ENCODE measurements at places on chromosomes 13 and 19.

- no peak for DNase-seq
These were observed 23.1 kb downstream of the LYL1 start for GRCh38 chr19:13079542-13079986.

DNA sequence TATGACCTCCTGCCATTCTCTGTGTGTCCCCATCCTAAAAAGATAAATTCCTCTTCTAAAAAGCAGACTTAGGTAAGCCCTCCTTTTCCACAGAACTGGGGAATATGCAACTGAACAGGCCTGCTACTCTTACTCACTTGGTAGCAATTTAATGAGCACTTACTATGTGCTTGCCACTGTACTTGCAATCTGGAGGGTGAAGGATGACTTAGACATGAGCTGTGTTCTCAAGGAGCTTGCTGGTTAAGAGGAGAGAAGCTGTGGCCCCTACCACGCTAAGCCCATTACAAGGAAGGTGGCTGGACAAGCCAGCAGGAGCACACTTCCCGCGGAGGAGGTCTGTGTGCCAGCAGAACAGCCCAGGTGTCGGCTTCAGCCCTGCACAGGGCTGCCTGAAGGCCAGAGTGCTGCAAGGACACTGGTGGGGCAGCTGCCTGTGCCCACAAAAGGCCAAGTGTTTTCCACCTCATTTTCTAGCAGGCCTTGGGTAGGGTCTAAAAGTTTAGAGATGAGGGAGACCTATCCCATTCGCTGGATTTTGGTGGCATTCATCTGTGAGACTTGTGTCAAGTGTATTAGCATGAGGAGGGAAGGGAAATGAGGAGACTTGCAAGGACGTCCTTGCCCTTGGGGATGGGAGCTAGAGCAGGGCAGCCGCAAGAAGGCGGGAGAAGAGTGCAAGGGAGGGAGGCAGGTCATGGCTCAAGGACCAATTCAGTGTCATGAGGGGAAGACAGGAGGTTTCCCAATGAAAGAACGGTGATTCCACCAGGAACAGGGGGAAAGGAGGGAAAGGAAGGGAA lies 52.0 kb downstream of the COL4A1 start:
- no peak for DNase-seq

GRCh38 chr13:32821149-32821688 lies 195.0 kb upstream of the KL start:
- DNase-seq = no peak

- DNase-seq = no peak
These were observed 985 bp upstream of the ZNF266 start for GRCh38 chr19:9436358-9436757.

- no peak for DNase-seq
These were observed 220.9 kb downstream of the POU4F1 start for GRCh38 chr13:78382491-78382890.

GRCh38 chr13:98792321-98792720 lies 39.8 kb upstream of the SLC15A1 start:
- no peak for DNase-seq

GRCh38 chr13:112704308-112705145 lies 14.7 kb downstream of the ATP11A start:
- no peak for DNase-seq

GRCh38 chr19:10005632-10006334 lies 4.5 kb downstream of the COL5A3 start:
- DNase-seq = no peak

DNA sequence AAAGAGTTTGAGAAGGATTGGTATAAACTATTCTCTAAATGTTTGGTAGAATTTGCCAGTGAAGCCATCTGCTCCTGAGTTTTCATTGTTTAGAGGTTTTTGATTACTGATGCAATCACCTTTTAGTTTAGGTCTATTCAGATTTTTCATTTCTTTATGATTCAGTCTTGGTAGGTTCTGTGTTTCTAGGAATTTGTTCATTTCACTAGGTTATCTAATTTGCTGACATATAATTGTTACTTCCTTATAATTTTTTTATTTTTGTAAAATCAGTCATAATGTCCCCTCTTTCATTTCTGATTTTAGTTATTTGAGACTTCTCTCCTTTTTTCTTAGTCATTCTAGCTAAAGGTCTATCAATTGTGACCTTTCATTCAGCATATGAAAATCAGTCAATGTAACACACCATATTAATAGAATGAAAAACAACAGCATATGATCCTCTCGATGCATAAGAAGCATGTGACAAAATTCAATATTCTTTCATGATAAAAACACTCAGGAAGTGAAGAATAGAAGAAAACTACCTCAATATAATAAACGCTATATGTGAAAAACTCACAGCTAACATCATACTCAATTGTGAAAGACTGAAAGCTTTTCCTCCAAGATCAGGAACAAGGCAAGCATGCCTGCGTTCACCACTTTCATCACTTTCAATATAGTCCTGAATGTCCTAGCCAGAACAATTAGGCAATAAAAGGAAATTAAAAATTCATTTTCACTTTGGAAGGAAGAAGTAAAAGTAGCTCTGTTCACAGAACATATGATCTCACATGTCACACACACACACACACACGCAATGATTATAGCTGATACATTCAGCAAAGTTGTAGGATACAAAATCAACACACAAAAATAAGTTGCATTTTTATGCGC lies 149.1 kb downstream of the COG6 start:
- DNase-seq = no peak

DNA sequence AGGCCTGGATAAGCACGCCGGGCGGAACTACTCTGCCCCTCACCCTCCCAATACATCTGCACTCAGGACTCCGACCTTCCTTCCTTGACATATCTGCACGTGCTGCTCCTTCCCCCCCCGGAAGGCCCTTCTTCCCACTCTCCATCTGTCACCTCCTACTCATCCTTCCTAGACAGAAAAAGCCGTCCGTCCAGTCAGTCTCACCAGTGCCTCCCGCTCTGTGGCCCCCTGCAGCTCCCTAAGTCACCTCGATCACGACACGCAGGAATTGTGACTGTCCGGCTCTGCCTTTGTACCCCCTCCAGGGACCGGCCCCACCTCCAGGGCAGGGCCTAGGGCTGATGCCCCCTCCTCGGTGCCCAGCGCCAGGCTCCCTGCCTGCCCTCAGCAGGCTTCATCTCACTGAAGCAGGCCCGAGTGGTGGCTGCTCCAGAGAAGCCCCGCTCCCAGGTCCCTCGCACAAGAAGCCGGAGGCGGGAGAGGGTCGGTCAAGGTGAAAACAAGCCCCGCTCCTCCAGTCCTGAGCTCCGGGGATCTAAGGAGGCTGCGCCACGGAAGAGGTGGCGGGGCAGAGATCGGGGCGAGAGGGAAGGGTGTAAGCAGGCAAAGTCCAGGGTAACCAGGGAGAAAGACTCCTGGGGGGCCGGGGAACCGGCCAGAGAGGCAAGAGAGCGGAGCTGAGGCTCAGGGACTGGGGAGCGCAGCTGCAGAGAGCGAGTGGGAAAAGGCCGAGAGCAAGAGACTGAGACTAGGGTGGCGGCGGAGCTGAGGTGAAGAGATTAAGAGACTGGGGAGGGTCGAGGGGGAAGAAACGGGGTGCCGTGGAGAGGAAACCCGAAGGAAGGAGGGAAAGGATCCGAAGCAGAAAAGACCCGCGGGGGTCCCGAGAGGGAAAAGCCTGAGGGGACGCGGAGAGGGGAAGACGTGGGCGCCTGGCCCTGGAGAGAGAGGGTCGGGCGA lies 1.1 kb downstream of the PPP6R1 start:
- DNase-seq = no peak

DNA sequence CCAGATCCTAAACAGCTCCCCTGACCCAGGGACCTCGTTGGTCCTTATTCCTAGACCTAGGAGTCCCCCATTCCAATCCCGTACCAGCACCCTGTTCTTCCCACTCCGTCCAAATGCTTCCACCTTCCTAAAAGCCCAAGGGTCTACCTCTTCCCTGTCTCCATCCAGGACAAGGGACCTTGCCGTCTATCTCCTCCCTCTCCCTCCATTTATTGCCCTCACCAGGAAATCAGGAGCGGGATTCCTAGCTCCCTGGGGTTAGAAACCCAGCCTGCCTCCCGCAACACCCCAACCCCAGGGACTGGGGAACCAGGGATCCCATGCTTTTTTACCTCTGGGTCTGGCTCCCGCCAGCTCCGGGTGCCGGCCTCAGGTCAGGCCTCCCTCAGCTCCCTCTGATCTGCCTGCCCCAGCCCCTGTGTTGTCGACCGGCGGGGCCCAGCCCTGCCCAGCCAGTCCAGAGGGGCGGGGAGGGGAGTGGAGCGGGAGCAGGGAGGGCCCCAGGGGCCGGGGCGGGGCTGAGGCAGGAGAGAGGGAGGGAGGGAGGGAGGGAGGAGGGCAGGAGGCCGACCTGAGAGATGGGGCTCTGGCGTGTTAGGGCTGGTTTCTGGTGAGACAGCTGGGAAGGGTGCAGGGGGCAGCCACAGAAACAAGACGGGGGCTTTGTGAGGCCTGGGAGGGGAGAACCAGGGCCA lies at the start of gene B3GNT8:
B3GNT8 (minus strand) TSS at position 423 of the 695 bp plus-strand sequence. CDS start 596 bp downstream, outside the sequence.
- DNase-seq = peak; percentile 46

DNA sequence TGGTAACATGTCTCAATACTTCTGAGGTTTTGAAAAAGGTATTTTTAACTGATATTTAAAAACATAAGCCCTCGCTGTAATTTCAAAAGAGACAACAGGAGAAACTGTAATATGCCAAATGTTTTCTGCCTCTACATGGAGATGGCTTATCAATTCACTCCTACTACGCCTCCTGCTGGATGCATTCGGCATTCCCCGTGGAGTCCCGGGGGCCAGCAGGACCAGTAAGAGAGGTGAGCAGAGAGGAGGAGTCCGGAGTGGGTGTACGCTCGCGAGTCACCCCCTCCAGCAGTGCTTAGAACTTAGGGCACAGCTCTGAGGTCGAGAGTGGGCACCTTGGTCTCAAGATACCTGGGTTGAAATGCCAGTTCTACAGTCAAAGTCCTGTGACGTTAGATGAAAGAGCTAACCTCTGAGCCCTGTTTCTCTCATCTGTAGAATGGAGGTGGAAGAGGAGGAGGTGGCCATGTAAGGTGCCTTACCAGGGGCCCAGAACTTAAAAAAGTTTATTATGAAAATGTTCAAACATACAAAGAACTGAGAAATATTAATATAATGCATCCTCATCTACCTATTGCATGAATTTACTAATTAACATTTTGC lies 110.2 kb downstream of the STK24 start:
- no peak for DNase-seq

- DNase-seq = no peak
These were observed 7.0 kb upstream of the SLC25A42 start for GRCh38 chr19:19056636-19057275.

GRCh38 chr13:110311443-110312338 lies 4.6 kb downstream of the COL4A2 start:
- DNase-seq = no peak

- DNase-seq = no peak
These were observed 5.7 kb upstream of the SELENOV start for GRCh38 chr19:39509233-39509632.

GRCh38 chr19:33864311-33864850 lies 67.7 kb downstream of the KCTD15 start:
- no peak for DNase-seq

GRCh38 chr13:43139921-43140320 lies 116.5 kb downstream of the DNAJC15 start:
- no peak for DNase-seq

DNA sequence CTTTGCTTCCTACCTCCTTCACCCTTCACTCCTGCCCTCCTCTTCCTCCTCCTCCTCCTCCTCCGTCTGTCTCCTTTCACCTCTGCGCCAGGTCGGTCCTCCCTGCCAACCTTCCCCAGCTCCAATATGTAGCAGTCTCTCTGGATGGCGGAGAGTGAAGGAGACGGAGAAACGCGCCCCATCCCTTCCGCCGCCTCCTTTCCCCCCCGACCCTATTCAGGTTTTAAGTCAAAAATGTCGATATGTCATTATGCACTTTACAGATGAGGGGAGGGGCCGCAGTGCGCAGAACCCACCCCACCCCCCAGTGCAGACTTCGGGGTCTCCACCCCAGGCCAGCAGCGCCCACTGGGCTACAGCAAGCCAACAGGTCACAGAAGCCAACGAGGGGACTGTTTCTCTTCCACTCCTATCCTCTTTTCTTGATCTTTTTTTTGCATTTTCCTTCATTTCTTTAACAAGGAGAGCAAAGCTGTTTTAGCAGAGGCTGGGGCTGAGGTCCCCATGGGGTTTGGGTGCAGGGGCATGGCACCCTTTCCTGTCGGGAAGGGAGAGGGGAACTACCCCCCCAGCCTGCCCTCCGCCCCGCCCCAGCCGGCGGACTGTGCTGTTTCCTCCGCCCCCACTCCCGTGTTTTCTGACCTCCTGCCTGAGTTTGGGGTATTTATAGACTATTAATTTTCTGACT lies 9.2 kb downstream of the MIDN start:
- DNase-seq = no peak

GRCh38 chr13:103514619-103515018 lies 448.4 kb upstream of the SLC10A2 start:
- DNase-seq = no peak

GRCh38 chr19:54558339-54558738 lies 15.3 kb upstream of the LILRA2 start:
- DNase-seq = no peak

DNA sequence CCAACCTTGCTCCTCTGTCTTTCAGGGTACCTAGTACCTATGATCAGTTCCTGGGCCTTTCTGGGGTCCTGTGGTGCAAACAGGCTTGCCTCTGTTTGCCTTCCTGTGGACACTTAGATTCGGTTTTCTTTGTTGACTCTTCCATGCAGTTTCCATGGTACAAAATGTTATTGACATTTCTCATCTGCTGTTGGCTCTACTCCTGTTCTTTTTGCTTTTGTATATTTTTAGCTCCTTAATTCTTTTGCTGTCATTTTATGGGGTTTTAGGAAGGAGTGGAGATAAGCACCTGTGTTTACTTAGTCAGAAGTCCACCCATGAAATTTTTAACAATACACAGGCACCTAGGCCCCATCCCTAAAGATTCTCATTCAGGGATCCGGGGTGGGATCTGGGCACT lies 20.5 kb upstream of the CNMD start:
- no peak for DNase-seq

- DNase-seq = peak; percentile 36
These were observed 9.1 kb downstream of the SPACA6 start for GRCh38 chr19:51702103-51702824.

DNA sequence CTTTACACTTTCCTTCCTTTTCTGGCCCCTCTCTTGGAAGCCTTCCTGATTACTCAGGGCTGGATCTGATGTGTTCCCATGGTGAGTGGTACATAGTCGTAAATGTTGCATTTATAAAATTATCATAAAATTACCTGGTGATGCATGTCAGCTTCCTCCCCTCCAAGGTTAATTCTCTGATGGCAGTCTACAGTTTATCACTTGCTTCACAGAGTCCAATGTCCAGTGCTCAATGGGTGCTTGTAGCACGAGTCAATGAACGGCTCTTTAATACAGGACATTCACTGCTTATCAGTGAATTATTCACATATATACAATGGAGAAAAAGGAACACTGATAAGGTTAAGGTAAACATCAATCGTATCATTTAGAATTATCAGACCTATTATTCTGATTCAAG lies 27.0 kb upstream of the OXGR1 start:
- DNase-seq = no peak

DNA sequence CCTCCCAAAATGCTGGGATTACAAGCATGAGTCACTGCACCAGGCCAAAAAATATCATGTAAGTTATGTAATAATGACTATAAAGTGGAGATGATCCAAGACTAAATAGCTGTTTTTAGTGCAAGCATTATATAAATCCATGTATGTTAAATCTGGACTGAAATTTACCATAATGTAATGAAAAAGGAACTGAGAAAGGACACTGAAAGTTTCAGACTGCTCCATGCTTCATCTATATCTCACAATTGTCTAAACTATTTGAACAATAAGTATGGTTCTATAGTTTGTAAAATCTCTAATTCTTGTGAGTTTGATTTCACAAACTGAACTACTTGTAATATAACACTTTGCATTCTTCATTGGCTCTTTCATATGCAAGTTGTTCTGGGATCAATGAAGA lies 2299.5 kb downstream of the PCDH9 start:
- DNase-seq = no peak

Measured in CD4-positive, alpha-beta T cell treated with Interleukin-6 at 100 ng/mL for 8 hours (primary cell).